Trophoblast cell (in vitro differentiated cells and primary cell): ENCODE measurements at places on chromosomes 16 and 17.

- DNase-seq: no peak
Observed at GRCh38 chr17:67385122-67385988, 8.3 kb downstream of the PITPNC1 start.

- no peak for DNase-seq
Observed at GRCh38 chr16:18965555-18965954, 18.2 kb upstream of the TMC7 start.

DNA sequence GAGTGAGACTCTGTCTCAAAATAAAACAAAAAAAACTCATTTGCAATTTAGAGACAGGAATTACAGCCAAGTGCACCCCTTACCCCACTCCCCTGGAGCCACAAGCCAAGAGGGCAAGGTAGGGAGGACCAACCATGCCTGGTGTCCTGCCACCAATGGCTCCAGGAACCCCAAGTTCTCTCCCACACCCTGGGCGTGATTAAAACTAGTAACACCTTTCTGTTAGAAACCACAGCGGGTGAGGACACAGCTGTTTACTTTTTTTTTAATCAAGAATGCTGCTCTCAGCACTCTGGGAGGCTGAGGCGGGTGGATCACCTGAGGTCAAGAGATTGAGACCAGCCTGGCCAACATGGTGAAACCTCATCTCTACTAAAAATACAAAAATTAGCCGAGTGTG, 38.1 kb downstream of the ANKRD11 start:
- no peak for DNase-seq

DNA sequence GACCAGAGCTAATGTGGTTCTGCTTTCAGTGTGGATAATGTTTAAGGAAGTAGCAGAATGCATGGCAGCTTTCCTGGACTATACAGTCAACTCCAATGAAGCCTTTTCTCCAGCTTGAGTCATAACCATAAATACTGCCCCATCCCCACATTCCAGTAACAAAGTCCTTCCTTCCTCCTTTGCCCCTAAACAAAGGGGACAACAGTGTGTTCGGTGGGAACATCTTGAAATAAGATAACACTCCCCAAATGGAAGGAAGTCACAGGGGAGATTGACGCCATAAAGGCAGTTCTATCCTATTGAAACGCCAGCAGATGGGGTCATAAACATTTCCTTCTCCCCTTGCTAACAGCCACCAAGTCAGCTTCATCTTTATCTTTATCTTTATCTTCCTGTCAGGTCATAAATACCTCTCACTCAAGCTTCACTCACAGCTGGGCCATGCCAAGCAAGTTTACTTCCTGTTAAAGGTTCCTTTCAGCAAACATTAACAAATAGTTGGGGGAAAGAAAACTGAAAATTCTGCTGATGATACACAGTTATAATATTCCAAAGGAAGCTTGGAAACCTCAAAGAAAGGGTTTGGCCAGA, 136.7 kb downstream of the SNX11 start:
- DNase-seq: no peak

DNA sequence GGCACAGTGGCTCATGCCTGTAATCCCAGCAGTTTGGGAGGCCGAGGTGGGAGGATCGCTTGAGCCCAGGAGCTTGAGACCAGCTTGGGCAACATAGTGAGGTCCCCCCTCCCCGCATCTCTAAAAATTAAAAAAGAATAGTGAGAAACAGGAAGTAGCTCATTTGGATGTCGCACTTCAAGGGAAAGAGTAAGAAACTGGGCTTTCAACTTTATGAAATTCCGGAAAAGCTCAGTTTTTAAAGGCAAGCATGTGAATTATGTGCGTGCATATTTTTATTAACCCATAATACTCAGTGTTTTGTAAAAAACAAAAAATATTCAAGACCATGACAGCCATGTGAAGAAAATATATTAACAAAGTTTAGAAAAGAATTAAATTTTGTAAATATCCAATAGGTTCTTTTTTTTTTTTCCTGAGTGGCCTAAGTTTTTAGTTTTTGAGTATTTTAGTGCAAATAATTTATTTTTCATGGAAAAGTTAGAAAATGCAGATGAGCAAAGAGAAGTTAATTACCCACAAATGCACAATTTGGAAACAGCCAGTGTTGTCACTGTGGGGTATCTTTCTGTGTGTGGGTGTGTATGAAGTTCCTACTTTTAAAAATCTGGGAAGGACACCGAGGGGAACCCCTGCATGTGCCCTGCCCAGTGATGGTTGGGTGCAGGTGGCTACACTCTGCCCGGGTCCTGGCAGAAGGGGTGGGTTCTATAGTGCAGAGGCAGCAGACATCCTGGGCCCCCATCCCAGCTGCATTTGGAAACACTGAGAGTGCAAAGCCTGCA, 40.0 kb downstream of the CIBAR2 start:
- no peak for DNase-seq

DNA sequence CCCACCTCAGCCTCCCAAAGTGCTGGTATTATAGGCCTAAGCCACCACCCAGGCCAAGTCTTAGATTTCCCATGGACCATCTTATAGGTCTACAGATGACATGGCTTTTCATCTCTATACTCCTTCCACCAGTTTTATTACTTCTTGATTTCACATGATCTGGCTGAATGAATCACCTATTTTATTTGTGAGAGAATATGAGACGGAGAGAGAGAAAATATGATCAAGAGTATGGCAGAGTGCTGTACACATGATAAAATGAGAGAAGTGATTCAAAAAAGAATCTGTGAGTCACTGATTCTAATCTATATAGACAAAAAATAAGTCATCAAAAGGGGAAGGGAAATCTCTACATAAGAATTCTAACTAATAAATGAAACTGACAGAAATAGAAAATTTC, 13.7 kb downstream of the ACSM1 start:
- no peak for DNase-seq

GRCh38 chr16:75264457-75264998, 13.1 kb upstream of the BCAR1 start:
- DNase-seq: no peak

DNA sequence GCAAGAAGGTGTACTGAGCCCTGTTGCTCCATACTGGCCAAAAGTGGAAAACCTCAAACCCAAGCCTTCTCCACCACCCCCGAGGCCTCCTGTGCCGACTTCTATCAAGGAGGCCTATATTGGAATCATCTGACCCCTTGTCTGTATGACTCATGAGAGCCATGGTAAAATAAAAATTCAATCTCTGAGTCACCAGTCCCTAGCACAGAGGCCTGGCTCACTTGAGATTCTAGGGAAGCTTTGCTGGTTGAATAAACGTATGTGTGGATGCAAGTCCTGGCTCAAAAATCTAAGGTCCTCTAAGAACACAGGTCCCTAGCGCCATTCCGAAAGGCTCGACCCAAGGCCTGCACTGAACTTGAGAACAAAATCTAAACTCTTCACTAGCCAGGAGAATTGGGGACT, 15.0 kb downstream of the NSMCE1 start:
- no peak for DNase-seq

- DNase-seq: no peak
Observed at GRCh38 chr16:89525146-89525913, 17.1 kb downstream of the SPG7 start.

DNA sequence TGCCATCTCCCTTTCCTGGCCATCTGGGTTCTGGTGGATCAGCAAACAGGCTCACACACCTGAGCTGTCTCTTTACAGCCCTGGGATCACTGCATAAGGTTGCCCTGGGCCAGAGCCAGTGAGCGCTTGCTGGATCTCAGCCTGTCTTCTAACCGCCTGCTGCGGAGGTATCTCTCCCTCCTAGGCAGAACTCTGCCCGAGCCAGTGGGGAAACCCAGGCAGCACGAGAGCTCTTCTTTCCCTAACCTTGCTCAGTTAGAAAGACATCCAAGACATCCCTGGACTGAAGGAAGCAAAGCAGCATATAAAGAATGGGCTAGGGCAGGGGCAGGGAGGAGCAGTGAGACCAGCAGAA, 6.4 kb downstream of the HAS3 start:
- no peak for DNase-seq
